ENCODE measurements at places on chromosomes 5 and 9.

- no peak for DNase-seq
Observed at GRCh38 chr5:117504305-117504704, 929.7 kb upstream of the SEMA6A start.

DNA sequence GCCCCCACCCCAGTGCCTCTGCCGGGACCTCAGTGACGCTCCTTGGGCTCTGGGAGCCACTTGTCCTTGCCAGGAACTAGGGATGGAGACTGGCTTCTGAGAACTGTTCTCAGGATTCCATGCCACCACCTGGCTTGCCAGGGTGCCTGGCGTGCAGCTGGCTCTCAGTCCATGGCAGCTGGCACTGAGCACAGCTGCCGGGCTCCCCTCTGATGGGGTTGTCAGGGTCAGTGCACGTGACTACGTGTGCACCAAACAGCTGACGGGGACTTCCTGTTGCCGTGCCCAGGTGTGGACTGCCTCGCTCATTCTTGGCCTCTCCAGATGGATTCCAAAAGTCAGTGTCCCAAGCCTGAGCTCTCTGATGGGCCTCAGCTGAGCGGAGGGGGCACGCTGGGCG, 9.4 kb downstream of the KCNT1 start:
- no peak for DNase-seq

GRCh38 chr5:64207978-64208377, 42.3 kb downstream of the RNF180 start:
- DNase-seq, result no peak

GRCh38 chr5:45521067-45521466, 175.1 kb downstream of the HCN1 start:
- DNase-seq, result no peak

DNA sequence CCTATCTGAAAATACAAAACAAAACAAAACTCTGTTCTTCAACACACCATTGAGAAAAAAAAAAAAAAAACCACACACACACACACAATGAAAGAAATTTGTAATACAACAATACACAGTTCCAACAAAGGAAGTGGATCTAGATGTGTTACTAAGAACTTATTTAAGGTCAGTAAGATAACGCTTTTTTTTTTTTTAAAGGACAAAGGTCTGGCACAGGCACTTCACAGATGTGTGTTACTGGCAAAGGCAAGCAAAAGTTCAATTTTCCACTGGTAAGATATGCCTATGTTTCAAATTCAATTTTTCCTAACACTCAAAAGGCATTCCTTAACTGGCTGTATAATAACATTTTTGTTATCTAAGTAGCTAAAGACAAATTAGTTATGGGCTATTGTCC, 3.6 kb downstream of the RFK start:
- no peak for DNase-seq

GRCh38 chr9:21833090-21833801, 30.8 kb downstream of the MTAP start:
- DNase-seq, result peak; percentile 77

DNA sequence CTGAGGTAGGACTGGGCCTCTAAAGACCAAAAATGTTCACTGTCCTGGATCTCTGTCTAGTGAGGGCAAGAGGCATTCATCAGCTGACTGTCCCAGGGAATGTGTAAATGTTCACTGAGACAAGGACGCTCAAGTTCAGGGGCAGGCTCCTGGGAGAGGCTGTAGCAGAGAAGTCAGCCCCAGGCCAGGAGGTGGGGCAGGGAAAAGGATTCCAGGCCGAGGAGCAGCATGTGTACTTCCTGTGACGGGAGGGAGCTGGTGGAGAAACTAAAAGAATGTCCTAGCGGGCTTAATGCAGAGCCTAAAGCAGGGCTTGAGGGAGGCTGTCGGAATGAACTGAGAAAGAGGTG, 205.8 kb downstream of the GABBR2 start:
- DNase-seq, result no peak

DNA sequence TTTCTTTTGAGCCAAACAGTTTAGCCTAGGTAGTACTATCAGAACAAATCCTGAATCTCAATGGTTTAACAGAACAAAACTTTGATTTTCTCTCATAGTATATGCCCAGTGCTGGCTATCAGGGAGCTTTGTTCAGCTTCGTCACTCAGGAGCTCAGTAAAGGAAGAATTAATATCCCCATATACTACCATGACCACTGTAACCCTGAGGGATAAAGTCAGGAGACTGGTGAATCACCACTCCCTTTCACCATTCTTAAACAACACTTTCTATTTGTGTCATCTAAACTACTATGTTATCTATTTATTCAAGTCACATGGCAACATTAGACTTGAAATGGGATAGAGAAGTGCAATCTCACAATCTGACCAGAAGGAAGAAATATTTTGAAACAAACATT, 522.6 kb upstream of the COX7C start:
- DNase-seq, result no peak

DNA sequence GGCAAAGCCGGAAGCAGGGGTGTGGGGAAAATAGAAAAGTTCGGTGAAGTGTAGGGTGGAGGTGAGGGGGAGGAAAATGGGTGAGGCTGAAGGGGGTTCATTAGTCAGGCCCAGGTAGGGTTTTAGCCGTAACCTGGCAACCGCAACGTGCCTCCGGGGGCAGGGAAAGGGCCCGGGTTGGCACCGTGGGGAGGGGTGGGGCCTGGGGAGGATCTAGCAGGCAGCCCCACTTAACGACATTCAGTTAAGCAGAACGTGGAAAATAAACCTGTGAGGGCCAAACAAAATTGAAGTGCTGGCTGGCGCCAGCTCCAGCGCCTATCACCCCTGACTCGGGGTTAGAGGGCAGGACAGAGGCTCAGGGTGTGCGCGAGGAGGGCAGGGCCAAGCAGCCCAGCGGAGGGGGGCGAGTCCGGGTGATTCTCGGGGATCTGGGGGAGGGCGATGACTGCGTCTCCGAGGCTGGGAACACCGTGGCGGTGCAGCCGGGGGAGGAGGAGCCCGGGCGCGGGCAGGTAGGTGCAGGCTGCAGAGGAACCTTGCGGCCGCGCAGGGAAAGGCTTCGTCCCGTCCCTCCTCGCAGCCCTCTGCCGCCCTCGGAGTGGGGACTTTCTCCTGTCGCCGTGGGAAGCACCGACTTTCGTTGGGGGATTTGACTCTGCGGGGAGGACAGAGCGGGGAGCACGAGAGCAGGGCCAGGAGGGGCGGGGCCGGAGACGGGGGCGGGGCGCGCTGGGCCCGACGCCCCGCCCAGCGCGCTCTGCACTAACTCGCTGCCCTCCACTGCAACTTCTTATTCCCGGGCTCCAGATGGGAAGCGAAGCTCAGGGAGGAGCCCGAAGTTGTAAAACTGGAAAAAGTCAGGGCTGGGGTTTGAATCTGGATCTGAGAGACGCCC, 5.1 kb downstream of the RGS14 start:
- peak; percentile 73 for DNase-seq

GRCh38 chr5:16819522-16820167, 116.4 kb downstream of the MYO10 start:
- no peak for DNase-seq

DNA sequence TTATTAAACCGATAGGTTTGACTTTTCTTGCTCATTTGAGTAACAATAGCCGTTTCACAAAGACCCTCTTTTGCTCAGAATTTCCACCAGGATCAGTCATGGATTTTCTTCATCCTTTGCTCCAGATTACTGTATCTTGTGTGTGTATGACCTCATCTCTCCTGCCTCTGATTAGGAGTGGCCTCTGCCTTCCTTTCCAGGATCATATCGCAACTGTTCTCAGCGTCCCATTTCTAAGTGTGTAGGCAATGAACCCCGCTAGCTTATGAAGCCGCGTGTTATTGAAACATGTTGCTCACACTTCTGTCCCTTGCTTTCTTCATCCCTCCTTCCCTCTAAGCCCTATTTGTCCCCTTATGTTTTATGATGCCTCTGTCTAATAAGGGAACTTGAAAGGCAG, 169.8 kb upstream of the RPS23 start:
- DNase-seq, result no peak

DNA sequence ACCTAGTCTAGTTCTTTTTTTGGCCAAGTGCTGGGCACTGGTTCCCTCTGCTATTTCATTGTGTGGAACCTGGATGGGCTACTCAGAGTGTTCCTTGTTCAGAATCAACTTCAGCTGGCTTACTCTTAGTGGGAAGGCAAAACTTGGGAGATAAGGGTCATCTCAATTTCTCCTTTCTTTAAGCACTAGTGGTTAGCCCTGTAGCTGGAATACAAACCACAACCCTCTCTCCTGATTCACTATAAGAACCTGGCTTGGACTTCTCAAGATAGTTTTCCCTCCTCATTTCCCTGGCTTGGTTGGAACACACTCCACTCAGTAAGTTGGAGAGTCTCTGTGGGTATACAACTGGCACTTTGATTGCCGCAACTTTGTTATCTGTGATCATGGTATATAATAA, 35.1 kb downstream of the GRIA1 start:
- no peak for DNase-seq

GRCh38 chr9:15069106-15069505, 158.9 kb upstream of the FREM1 start:
- no peak for DNase-seq

- no peak for DNase-seq
Observed at GRCh38 chr9:100690438-100690837, 112.6 kb downstream of the CAVIN4 start.

GRCh38 chr9:86732514-86733171, 214.7 kb downstream of the GAS1 start:
- DNase-seq, result no peak

DNA sequence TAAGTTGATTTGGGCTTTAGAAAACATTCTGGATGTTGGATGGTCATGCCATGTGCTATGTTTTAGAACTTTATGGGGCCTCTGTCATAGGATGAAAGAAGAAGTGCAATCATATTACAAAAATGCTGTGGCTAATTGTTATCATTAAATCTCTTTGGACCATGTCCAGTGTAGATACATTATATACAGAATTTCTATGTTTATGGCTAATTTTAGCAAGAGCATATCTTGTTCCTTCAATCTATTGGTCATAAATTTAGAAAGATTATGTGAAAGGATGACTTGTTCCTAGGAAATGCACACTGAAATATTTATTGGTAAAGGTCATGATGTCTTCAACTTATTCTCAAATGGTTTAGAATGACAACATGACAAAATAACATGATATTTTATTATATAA, 42.4 kb upstream of the ELL2 start:
- DNase-seq, result no peak

GRCh38 chr5:102625928-102626327, 127.1 kb upstream of the SLCO6A1 start:
- DNase-seq, result no peak

DNA sequence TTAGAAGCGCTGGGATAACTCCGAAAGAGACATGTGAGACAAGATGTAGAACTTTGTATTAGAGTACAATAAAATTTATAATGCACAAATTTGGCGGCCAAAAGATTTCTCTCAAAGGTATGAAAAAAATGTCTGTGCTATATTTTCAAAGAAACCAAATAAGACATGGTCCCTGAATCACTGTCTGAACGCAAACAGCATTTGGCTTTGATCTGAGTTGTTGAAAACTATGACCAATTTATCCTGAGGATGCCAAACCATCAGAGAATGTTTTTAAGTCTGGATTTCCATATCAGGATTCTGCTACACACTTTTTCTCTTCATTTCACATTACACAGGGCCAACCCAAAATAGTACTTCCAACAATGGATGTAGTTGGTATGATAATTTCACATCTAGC, 9.9 kb upstream of the GLIS3 start:
- DNase-seq, result no peak

- DNase-seq, result no peak
Observed at GRCh38 chr5:40477856-40478546, 201.7 kb upstream of the PTGER4 start.

- DNase-seq, result no peak
Observed at GRCh38 chr5:51694826-51695225, 311.6 kb downstream of the ISL1 start.

DNA sequence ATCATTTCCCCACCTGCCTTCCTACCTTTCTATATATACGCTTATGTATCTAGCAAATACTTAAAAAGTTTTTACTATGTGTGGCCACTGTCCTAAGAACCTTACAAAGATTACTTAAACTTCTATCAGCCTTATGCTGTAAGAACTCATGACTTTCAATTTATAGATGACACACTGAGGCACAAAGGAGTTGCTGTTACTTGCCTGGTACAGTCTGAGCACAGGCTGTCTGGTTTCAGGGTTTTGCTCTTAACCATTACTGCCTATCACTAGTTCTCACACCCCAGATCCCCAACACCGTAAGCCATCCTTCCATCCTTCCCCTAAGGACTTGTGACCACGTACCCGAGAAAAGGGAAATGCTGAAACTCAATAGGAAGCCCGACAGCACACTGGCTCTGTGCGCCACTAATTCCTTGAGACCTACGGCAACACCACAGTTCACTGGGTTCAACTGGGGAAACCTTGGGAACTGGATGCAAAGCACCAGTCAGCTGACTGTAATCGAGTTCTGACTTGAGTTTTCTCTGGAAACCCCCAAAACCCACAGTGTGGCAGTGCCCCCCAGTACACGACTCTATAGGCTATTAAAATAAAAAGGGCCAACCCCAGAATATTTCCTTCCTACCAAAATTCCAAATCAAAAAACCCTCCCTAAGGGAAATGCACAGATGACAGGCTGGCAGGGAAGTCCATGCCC, 56.0 kb downstream of the AUH start:
- DNase-seq, result no peak

- DNase-seq, result no peak
Observed at GRCh38 chr9:80556631-80557030, 984.9 kb downstream of the TLE4 start.

DNA sequence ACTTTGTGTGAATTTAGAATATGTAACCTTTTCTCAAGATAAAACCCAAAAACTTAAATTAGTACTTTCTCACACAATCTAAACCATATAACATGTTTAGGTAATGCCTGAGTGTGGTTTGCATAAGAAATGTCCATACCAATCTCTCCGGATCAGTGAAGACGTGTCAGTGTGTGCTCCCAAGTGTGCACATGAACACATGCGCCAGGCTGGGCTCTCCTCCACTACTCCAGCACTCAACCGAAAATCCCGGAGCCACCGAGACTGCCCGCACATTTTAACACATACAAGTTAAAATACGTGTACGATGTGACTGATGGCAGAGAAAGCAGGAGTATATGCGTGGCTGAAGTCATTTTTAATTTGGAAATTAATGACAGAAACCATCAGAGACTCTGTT, 658.4 kb downstream of the EFNA5 start:
- DNase-seq, result no peak

DNA sequence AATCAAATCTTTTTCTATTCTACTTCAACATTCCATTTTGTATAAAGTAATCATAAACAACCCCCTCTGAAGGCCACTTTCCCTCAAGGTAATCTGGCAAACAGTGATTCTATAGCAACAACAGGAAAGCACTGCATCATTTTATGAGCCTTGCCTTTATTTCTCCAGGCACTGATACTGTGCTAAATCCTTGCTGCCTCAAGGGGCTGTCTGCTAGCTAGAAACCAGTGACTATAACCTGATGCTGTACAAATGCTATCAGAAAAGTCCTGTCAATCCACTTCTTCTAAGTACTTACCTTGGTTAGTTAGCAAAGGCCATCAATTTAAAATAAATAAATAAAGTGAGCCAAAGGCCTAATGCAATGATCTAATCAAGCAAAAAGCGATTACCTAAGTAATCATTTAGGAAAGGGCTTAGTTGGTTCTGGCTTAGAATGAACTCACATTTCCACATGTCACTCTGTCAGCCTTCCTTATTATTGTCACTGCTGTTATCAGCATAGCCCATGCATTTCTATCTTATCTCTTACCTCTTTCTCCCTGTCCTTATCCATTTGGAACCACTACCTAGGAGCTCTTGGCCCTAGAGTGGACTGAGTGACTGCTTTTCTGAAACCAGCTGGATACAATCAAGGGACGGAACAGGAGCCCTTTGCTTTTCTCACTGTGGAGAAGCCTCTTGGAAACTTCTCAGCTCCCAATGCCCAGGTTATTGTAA, 246.1 kb upstream of the MEF2C start:
- no peak for DNase-seq
